ENCODE measurements at places on chromosomes 11 and 22.
A peak's percentile ranks its signal among the peaks of the same experiment; 100 is the strongest.

- peaks cover 48% of the 10 kb centered on the region for H3K4me1 ChIP-seq
- H3K36me3 ChIP-seq, result peaks cover 8% of the 10 kb centered on the region
- no peaks in the 10 kb centered on the region for H3K27me3 ChIP-seq
- no peak for DNase-seq
Observed at GRCh38 chr22:20117633-20118299, 740 bp upstream of the TRMT2A start.

DNA sequence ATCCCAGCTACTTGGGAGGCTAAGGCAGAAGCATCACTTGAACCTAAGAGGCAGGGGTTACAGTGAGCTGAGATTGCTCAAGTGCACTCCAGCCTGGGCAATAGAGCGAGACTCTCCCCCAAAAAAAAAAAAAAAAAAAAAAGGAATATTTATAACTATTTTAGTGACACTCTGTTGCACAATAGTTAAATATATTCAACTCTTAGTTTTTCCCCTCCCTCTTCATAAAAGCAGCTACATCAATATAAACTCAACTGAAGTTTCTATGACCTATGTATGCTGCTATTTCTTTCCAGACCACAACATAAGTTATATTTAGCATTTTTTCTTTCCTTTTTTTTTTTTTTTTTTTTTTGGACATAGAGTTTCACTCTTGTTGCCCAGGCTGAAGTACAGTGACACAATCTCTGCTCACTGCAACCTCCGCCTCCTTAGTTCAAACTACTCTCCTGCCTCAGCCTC, 19.2 kb downstream of the CELF1 start:
- DNase-seq, result no peak
- H3K4me3 ChIP-seq, result no peak overlapping the region
- H3K27ac ChIP-seq, result no peak overlapping the region
- peaks cover 12% of the 10 kb centered on the region for H3K4me1 ChIP-seq
- no peaks in the 10 kb centered on the region for H3K36me3 ChIP-seq

GRCh38 chr11:110497231-110497978, 67.7 kb downstream of the FDX1 start:
- DNase-seq, result peak; percentile 32
- H3K27me3 ChIP-seq, result no peaks in the 10 kb centered on the region
- H3K4me1 ChIP-seq, result no peaks in the 10 kb centered on the region
- no peak overlapping the region for H3K4me3 ChIP-seq

GRCh38 chr11:113202431-113202830, 112.0 kb upstream of the TTC12 start:
- no peaks in the 10 kb centered on the region for H3K27me3 ChIP-seq
- DNase-seq, result no peak
- H3K36me3 ChIP-seq, result no peaks in the 10 kb centered on the region

GRCh38 chr11:113542420-113542819, 67.2 kb upstream of the DRD2 start:
- no peak overlapping the region for H3K27ac ChIP-seq
- no peaks in the 10 kb centered on the region for H3K4me1 ChIP-seq
- H3K27me3 ChIP-seq, result no peaks in the 10 kb centered on the region
- H3K36me3 ChIP-seq, result no peaks in the 10 kb centered on the region
- no peak overlapping the region for H3K4me3 ChIP-seq

Data from body of pancreas (tissue), 4 donors.